ENCODE measurements at places on chromosomes 11 and 22. TPM values are rescaled to one million over a fixed set of nuclear protein-coding genes. Genes with fewer than 3 reads are reported as not detected.

DNA sequence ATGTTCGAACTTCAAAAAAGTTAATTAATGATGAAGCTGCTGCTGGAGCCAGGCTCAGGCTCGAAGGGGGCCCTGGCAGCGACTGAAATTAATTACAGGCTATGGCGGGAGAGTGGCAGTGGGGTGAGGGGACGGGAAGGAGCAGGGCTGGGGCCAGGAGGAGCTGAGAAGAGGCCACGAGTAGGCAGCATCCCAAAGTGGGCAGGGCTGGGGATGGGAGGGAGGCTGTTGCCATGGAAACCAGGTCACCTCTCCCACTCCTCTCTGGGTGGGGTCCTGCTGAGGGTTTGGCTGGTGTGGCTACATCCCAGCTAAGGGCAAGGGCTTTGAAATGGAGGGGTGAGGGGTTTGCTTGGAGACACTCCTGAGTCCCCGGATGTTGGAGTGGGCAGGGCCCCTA lies 23.9 kb downstream of the CACNA1I start:
- no peak for DNase-seq

DNA sequence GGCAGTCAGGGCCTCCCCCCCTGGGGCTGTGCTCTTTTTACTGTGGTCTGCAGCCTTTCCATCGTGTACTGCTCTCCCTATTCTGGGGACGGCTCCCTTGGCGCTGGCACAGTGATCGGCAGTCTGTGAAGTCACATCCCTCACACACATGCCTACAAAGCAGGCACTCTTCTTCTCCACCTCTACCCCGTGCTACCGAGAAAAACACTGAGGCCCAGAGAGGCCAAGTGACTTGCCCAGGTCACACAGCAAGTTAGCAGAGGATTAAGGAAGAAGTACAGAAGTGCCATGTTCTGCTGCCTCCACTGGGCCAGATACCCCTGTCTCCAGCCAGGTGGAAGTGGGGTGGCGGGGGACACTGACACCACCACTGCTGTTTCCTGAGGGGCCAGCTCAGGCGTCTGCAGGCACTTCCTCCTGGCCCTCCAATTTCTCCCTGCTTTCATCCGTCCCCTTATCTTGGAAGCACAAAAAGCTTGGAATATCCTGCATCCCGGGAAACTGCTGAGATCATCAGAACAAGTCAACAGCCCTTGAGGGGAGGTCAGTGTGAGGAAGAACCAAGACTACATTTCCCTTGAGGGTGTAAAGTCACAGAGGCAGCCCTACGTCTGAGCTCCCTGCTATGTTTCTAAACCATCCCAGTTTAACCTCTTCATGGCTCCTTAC lies 30.2 kb upstream of the KLHL35 start:
- DNase-seq = no peak

PRR5 gene
- 40.9 TPM for total RNA-seq

DNA sequence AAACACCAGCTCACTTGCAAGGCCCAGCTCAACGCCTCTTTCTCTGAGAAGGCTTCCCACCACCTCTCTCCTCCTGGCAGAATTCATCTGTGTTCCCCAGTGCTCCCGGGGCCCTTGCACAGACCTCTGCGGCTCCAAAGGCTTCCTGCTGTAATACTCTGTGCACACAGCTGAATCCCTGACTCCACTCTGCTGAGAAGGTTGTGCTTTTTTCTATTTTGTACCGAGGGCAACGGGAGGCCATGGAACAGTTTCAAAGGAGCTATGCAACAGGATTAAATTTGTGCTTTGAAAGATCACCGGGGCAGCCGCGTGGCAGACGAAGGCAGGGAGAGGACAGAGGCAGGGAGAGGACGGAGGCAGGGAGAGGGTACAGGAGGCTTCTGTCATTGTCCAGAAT lies 49.2 kb upstream of the SYT7 start:
- DNase-seq = no peak

GRCh38 chr22:41770715-41771468 lies 29.6 kb upstream of the CCDC134 start:
- no peak for DNase-seq

DNA sequence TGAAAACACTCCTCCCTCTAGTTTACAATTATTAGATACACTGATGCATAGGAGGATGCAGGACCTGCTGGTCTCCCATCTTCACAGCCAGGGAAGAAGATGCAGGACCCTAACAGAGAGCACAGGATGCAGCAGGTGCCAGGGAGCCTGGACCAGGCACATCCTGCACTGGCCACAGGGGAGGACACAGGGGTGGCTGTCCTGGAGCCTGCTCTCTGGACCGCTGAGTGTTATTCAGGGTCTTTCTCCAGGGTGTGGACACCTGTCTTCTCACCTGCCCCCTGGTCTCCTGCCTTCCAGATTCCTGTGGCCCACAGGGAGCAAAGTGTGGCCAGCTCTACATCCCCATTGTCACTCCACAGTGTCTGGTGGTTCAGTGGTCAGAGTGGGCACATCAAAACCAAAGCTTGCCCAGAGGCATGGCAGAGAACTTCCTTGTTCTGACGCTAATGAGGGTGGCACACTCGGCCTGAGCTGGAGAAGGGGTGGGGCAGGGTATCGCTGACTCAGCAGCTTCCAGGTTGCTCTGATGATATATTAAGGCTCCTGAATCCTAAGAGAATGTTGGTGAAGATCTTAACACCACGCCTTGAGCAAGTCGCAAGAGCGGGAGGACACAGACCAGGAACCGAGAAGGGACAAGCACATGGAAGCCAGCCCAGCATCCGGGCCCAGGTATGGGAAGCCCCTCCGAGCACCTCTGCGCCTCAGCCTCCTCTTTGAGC lies at the start of gene APOBEC3A:
APOBEC3A (plus strand) TSS at position 564 of the 725 bp plus-strand sequence; CDS start at position 647, 83 bp downstream.
- DNase-seq = no peak

- no peak for DNase-seq
These were observed 7.7 kb downstream of the IL2RB start for GRCh38 chr22:37141971-37142370.

- no peak for DNase-seq
These were observed 682.6 kb downstream of the JRKL start for GRCh38 chr11:97072420-97072819.

GRCh38 chr11:12678092-12678491 lies 3.9 kb downstream of the TEAD1 start:
- no peak for DNase-seq

GRCh38 chr11:34445956-34446355 lies 7.2 kb downstream of the CAT start:
- no peak for DNase-seq

GRCh38 chr11:10414659-10415058 lies 40.4 kb upstream of the AMPD3 start:
- peak; percentile 86 for DNase-seq

DNA sequence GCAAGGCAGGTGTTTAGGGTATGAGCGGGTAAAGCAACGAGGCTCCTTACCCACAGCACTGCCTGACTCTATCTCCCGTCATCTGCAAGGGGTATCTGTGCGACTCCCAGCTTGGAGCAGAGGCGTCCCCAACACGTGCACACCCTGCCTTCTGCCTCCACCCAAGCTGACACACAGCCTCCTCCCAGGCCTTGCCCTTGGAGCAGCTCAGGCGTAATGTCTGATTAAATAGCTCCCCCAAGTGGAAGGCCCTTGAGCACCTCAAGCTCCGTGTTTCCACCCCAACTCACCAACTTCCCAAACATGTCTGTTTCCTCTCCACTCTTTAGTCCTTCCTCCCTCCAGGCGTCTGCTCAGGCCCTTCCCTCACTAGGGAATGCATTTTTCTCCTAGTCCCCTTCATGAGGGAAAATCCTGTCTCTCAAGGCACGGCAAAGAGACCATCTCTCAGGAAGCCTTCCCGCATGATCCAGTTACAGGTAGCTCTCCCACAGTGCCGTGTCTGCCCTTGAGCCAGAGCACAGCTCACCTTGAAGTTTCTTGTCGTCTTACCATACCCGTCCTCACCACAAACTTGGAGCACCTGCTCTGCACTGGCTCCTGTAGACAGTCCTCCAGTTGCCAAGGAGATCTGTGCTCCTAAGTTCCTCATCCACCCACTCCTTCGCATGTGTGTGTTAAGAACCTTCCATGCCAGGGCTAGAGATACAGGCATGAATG lies 15.8 kb downstream of the CYB5R2 start:
- peak; percentile 51 for DNase-seq

- DNase-seq = no peak
These were observed 81.7 kb upstream of the SHISAL1 start for GRCh38 chr22:44394246-44395117.

DNA sequence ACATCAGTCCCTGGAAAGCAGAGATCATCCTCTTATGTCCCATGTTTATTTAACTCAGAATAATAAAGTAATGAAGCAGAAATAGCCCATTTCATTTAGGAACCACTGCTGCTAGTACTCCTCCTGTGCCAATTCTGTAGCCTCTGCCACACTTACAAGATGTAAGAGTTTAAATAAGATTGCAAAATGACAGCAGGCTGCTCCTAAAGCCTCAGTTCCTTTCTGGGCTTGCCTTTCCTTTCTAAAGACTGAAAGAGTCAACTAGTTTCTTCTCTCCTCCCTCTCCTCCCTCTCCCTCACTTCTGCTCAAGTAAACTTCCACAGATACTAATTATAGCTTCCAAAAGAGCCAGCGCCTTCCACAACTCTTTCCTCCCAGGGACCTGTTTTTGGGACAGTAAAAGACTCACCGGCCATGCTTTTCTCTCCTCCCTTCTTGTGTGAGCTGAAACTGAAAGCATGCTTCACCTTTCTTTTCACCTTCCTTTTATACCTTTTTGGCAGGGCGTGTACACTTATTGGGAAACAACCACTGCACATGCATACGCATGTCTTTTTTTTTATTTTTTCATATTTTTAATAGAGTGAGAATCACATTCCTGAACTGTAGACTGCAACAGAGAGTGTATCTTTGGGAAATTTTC lies 26.1 kb upstream of the CARD16 start:
- no peak for DNase-seq

GRCh38 chr11:37500425-37500824 lies 902.4 kb upstream of the RAG2 start:
- DNase-seq = no peak

GRCh38 chr11:47378010-47378835 lies at the start of gene SPI1:
TSS of gene SPI1 (minus strand) at chr11:47378547. CDS start at chr11:47378353, 194 bp downstream.
- DNase-seq = peak; percentile 97

GRCh38 chr11:113026778-113027177 lies 65.6 kb downstream of the NCAM1 start:
- DNase-seq = no peak

DNA sequence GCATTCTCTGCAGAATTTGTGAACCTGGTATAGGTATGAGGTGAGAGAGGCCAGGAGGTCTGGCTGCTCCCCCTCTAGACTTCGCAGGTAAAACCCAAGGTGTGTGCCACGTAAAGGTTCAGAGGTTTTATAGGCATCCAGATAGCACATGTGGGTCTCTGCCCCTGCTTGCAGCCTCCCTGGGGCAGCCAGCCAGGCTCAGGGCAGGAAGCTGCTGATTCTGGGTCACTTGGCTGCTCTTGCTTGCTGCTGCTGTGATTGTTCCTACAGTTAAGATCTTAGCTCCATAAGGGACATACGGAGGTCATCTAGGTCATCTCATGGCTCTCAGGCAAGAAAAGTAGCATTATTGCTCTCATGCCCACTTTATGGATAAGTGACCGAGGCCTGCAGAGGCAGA lies 30.2 kb downstream of the ZBTB16 start:
- DNase-seq = no peak

RTL10 gene
- total RNA-seq = 22.9 TPM

DNA sequence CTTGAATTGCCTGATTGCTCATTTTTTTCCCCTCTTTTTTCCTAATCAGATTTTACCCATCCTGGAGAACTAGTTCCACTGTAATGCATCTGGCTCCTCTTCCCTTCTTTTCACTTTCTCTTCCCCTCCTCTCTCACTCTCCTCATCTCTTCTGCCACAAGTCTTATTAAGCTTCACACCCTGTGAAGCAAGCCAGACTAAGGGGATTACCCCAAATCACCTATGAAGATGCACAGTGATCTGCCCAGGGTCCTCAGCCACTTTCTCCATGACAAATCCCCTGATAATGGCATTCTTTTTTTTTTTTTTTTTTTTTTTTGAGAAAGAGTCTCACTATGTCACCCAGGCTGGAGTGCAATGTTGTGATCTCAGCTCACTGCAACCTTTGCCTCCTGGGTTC lies 11.2 kb downstream of the UBASH3B start:
- no peak for DNase-seq

DNA sequence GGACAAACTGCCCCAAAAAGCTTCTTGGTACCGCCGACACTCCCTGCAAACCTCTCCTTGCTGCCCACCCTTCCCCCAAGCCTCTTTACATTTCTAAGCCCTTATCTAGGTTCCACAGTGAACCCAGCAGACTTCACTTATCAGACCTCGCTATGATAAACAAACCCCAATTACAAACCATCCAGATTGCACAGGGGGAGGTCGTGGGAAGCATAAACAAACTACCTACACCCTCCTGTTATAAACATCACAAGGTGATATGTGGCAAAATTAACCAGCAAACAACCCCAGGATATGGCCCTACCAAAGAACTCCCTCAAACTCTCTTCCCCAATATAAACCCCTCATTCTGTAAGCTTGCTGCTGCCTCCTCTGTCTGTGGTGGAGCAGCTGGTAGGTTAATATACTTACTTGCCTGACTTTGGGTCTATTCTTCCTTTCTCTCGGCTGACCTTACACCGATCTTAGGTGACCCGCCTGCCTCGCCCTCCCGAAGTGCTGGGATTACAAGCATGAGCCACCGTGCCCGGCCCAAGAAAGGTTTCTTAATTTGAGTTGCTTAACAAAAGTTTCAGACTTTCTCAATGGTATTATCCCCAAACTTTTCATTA lies 66.0 kb upstream of the TENM4 start:
- DNase-seq = no peak

- DNase-seq = no peak
These were observed 850.0 kb downstream of the TBC1D22A start for GRCh38 chr22:47612311-47612910.

GRCh38 chr11:69241844-69242243 lies 52.1 kb upstream of the MYEOV start:
- no peak for DNase-seq

TMEM258 gene
- total RNA-seq = 96.7 TPM

DNA sequence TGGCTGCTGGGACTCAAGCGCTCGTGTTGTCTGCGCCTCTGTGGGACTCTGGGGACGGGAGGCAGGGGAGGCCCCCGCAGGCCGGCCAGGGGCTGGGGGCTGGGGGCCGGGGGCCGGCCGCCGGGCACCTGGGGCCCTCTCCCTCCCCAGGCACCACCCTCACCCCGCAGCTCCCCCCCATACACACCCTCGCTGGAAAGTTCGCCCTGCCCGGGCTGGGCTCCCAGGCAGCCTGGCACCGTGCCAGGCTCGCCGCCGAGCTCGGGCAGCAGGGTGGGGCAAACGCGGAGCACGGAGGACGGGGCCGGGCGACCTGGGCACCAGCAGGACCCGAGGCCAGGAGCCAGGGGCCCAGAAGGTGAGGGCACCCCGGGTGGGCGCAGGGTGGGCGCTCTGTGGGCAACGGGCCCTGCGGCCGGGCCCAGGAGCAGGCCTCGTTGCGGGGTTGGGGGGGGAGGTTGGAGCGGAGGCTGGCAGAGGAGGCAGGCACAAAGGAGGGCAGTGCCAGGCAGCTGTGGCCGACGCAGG lies 76.7 kb upstream of the WNT7B start:
- DNase-seq = no peak

- no peak for DNase-seq
These were observed 207.7 kb upstream of the LRRC4C start for GRCh38 chr11:41666951-41667653.

- no peak for DNase-seq
These were observed 41.5 kb downstream of the JAM3 start for GRCh38 chr11:134110252-134110815.
